Dorsolateral prefrontal cortex (tissue), 122 donors: ENCODE measurements at places on chromosomes 2 and 18. TPM values are rescaled to one million over a fixed set of nuclear protein-coding genes. Genes with fewer than 3 reads are reported as not detected.

DNA sequence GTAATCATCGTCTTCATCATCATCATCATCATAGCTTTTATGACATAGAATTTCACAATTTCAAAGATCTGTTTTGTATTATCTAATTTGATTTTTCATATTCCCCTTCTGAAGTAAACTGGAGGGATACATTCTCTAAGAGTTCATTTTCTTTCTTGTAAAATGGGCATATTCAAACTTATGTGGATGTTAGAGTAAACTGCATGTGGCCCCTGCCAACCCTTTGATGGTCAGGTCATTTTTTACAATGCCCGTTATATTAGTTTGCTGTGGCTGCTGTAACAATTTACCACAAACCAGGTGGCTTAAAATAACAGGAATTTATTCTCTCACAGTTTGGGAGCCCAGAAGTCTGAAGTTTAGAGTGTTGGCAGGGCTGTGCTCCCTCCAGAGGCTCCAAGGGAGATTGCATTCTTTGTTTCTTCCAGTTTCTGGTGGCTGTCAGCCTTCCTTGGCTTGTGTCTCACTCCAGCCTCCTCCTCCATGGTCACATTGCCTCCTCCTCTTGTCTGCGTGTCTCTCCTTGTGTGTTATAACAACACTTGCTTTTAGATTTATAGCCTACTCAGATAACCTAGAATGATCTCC, 127.5 kb upstream of the MMADHC start:
- no peak for DNase-seq

TRIM54 gene
- total RNA-seq = 10.3 TPM

- no peak for DNase-seq
Observed at GRCh38 chr2:8424997-8425900, 256.6 kb upstream of the ID2 start.

SLC30A3 gene
- total RNA-seq = 43.5 TPM

- DNase-seq = no peak
Observed at GRCh38 chr2:218438596-218438995, 19.7 kb downstream of the VIL1 start.

RIT2 gene
- total RNA-seq = 25.1 TPM

UGT1A10 gene
- not detected for total RNA-seq

HRH4 gene
- not detected for total RNA-seq

GRCh38 chr2:169609264-169609663, 25.1 kb downstream of the PPIG start:
- no peak for DNase-seq

FHOD3 gene
- 46.2 TPM for total RNA-seq

DNA sequence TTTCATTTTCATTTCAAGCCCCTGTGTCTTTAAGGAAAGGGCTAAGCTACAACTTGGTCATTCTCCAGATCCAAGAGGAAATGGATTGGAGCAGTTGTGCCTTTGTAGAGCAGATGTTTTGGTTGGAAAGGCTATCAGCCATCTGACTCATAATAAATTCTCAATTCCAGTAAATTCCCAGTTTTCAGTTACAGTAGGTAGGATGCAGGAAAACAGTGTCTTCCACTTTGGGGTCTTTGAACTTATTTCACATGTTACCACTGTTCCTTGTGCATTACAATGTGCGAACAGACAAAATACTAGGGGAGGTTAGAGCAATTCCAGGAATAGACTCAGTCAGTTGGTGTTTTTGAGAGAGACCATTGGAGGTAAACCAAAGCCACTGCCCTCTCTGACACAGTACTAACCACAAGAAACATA, 211.9 kb downstream of the BABAM2 start:
- no peak for DNase-seq

PMS1 gene
- total RNA-seq = 43.6 TPM

GRCh38 chr18:59876310-59876626, 23.5 kb upstream of the PMAIP1 start:
- DNase-seq = no peak

DNA sequence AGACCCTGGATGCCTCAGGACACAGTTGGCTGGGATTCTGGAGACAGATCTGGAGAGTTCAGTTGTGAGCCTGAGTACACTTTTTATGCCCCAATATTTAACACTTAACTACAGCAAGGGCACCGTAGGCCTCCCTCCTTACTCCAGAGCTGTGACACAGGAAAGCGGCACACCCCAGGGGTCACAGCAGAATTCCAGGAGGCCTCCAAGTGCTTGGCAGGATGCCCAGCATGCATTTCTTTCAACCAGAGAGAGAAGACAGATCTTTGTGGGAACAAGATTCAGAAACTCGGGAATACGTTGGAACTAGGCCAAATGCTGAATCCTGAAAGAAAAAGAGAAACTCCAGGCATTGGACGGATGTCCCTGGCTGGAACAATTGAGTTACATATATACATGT, 199.2 kb upstream of the NT5C1B start:
- no peak for DNase-seq

DNA sequence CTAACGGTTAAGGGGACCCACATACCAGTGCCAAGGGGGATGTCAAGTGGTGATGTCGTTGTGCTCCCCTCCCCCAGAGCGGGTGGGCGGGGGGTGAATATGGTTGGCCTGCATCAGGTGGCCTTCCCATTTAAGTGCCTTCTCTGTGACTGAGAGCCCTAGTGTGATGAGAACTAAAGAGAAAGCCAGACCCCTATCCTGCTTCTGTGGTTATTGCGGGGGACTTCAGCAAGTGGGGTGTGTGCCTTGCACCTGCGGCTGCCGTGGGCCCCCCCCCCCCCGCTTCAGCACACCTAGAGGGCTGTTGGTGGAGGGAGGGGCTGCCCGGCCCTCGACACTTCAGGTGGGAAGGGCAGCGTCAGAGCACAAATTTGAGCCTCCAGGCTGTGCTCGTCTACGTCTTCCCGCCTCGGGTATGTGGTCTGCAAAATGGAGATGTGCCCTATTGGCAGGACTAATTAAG, 6.1 kb downstream of the CTDSP1 start:
- DNase-seq = no peak

DNA sequence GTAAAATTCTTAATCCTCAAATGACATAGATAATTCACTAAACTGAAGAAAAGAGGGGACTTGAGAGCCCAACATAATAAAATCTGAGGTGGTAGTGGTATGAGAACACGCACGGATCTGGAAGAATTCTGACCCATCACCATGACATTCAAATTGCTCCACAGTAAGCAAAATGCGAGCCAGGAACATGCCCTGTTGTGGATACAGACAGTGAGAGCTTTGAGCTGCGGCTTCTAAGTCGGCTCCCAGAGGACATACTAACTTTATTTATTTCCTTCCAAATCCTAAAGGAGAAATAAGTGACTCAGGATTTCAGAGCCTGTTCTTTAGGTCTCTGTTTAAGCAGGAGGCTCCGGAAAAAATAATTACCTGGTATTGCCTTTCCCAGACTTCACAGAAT, 143.4 kb upstream of the SMAD7 start:
- no peak for DNase-seq

- no peak for DNase-seq
Observed at GRCh38 chr2:33110461-33110860, 163.7 kb downstream of the LTBP1 start.

- DNase-seq = no peak
Observed at GRCh38 chr2:44715671-44716081, 225.8 kb upstream of the SIX3 start.

FZD7 gene
- 3.8 TPM for total RNA-seq

DNA sequence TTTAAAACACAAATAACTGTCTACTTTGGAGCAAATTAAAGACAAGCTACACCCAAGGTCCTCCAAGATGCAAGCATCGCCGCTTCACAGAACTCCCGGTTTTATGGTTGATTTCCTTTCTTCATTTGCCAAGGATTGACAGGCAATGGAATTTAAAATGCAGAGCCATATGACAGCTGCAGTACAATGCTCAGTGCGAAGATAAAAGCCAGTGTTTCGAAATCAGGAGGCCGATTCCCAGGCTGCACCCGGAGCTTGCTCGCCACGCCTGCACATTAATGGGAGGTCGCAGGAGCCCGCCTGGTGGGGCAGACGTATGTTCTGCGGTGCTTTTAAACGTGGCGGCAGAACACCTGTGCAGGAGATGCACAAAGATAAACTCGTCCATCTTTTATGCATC, 727.6 kb upstream of the SOX11 start:
- DNase-seq = no peak

DNA sequence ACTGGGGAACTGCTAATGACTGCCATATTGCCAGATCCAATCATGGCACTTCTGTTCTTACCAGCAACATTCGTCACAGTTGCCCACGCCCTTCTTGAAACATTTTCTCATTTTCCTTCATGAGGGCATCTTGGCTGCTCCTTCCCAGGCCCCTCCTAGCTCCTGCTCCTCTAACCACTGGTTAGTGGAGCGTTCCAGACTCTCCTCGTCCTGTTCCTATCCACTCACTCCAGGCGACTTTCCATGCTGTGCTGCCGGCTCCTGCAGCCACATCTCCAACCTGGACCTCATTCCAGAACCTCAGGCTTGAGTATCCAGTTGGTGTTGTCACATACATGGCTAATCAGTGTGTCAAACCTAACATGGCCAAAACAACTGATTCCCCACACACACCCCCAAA, 1.3 kb upstream of the ADI1 start:
- DNase-seq = no peak

DNA sequence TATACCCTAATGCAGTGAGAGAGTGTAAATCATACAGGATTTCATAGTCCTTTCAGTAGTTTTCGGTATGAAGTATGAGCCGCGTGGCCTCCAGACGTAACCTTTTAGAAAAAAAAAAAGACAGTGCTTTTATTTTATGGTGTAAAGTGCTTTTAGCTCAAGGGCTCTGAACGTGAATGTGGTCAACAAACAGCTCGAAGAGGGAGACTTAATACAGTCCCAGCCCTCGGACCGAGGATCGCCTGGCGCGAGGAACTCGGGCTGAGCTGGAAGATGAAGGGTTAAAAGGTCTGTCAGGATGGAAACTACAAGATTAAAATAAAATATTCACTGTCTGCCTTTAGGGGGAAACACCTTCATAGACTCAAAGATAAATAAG, 4.0 kb upstream of the BCL11A start:
- DNase-seq = no peak

DNA sequence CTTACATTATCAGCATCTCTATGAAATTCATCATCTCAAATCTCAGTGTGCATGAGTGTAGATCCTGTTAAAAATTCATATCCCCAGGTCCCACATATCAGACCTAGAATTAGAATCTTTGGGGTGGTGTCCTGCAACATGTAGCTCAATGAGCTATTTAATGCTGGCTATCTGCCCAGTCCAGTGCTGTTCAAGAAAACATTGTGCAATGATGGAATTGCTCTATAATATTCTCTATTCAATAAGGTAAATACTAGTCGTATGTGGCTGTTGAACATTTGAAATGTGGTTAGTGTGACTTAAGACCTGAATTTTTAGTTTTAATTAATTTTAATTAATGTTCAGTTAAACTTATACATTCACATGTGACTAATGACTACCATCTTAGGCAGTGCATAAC, 127.4 kb downstream of the NOL4 start:
- no peak for DNase-seq

GRCh38 chr18:24080861-24081260, 58.0 kb upstream of the CABYR start:
- DNase-seq = no peak

DNA sequence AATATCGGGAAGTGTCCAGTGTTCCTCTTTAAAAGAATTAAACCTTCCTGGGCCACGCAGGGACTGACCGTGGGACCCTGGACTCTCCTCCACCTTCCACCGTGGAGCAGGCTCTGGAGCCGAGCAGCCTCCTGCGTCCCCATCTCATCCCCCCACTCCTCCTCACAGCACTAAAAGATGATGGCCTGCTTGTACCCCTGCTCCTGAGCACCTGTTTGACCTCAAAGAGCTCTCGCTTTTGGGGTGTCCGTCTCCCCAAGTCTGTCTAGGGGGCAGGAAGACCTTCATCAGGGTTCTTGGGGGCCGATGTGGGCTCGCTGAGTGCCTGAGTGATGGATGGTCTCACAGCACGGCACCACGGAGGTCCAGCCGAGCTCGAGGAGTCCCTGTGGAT, 1.2 kb upstream of the SDC1 start:
- no peak for DNase-seq

GPR45 gene
- 2.1 TPM for total RNA-seq
